GM23338 (cell line): ENCODE measurements at places on chromosomes 1 and 21. TPM values are rescaled to one million over a fixed set of nuclear protein-coding genes. Genes with fewer than 3 reads are reported as not detected.

OPTC gene
- total RNA-seq: 1.0 TPM in 1 of 2 replicates, not detected in the other

LCE4A gene
- not detected in 2 replicates for total RNA-seq

LCE1F gene
- not detected in 2 replicates for total RNA-seq

WDR26 gene
- total RNA-seq: 71.0 and 74.6 TPM in 2 replicates

POLR3C gene
- 15.7 and 23.9 TPM in 2 replicates for total RNA-seq

WNT2B gene
- 0.12 and 0.90 TPM in 2 replicates for total RNA-seq

LPAR3 gene
- 27.8 and 36.9 TPM in 2 replicates for total RNA-seq

MANEAL gene
- total RNA-seq: 8.1 and 8.6 TPM in 2 replicates

LCE6A gene
- total RNA-seq: not detected in 2 replicates
